Left renal cortex interstitium (tissue), 4 donors: ENCODE measurements at places on chromosomes 4 and X. TPM values are rescaled to one million over a fixed set of nuclear protein-coding genes. Genes with fewer than 3 reads are reported as not detected.

GRCh38 chr4:47525154-47525819, 40.2 kb downstream of the ATP10D start:
- no peak for DNase-seq

DNA sequence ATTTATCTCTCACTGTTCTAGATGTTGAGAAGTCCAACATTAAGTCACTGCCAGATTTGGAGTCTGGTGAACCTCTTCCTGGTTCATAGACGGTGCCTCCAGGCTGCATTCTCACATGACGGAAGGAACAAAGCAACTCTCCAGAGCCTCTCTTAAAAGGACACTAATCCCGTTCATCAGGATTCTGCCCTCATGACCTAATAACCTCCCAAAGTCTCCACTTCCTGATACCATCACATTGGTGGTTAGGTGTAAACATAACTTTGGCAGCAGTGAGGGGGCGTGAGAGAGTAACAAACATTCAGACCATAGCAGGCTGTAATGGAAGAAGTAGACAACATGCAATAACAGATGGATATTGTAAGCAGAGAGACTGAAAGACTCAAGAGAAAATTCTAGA, 388.6 kb downstream of the PDHA2 start:
- no peak for DNase-seq

DNA sequence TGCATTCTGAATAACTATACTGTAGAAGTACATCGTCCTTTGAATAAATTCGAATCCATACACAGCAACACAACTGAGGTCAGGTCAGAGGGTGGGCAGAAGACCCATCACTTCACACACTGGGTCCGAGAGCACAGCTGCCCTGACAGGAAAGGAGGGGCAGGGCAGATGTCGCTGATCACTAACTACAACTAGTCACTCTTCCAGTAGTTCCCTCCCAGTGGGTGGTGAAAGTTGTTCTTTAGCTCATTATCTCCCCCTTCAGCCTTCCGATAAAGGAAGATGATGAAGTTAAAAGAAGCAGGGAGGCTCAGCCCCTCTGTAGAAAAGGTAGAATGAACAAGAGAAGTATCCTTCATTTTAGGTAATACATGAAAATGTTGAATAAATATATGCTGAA, 278.9 kb downstream of the INPP4B start:
- no peak for DNase-seq

DNA sequence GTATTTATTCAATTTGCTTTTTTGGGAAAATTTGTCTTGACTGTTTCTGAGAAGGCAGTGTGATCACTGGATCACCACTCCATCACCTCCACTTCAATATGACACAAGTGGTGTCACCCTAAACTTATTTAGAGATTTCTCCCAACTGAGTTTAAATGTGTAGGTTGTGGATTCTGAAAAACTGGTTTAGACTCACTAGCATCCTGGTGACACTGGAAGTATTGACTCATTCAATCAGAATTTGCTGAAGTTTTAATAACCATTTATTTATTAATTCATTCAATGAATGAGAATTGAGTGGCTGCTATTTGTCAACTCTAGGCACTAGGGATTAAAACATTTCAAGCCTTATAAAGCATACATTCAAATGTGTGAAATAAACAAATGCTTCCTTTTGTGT, 819.1 kb upstream of the EPHA5 start:
- no peak for DNase-seq

DNA sequence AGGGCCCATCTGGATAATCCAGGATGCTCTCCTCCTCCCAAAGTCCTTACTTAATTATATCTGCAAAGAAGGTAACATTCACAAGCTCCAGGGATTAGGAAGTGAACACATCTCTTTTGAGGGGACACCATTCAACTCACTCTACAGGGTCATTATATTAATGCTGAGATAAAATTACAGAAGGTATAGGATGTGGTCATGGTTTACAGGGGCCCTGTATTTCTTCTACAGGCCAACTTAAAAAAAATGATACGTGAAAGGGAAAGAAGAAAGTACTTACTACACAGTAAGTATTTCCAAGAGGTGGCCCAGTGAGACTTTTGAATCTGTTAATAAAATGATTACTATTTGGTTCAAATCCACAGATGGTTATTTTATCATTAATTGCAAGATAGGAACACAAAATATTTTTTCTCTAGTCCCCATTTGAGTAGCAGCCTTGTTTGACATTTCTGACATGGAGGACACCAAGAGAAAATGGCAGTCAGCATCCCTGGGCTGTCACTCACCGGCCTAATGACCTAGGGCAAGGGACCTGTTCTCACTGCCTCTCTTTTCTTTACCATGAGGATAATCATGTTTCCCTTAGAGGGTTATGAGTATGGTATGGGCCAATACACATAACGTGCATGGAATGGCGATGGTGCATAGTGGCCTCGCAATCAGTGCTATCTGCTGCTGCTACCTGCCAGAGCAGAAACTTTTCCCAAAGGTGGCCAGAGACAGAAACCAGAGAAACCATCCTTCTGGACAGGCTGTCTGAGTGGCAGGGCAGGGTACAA, 140.5 kb downstream of the PTTG2 start:
- no peak for DNase-seq

Gene EREG
- 0.07 TPM for polyA plus RNA-seq

- no peak for DNase-seq
Measured at GRCh38 chr4:169103966-169104412, 93.9 kb upstream of the CBR4 start.

DNA sequence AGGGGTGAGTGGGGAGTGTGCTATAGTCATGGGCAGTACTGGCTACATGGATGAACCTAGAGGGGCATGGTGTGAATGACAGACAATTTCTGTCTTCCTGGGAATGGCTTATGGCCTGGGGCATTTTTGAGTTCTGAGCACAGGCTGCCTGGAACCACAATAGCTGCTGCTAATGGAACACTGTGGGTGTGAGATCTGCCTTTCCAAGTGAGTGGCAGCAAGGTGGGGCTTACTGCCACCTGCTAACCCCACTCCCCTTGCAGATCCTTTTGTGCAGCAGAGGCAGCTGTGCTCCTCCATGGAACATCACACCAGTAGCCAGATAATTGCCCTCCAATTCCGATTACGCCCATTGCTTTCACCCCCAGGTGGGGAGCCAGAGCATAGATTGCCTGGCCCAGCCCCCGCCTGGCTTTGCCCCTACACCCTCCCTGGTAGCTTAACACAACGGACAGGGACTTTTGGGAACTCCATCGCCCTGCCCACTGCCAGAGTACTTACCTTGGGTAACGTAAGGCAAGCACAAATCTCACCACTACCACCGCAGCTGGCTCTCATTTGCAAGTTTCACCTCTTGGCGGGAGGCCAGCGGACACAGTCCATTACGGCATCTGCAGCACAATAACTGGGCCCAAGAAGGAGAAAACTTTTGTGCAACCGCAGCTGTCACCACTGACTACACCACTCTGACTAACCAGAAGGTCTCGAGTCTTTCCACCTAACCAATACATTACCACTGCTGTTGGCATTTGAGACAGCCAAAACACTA, 421.2 kb upstream of the NWD2 start:
- DNase-seq: no peak

DNA sequence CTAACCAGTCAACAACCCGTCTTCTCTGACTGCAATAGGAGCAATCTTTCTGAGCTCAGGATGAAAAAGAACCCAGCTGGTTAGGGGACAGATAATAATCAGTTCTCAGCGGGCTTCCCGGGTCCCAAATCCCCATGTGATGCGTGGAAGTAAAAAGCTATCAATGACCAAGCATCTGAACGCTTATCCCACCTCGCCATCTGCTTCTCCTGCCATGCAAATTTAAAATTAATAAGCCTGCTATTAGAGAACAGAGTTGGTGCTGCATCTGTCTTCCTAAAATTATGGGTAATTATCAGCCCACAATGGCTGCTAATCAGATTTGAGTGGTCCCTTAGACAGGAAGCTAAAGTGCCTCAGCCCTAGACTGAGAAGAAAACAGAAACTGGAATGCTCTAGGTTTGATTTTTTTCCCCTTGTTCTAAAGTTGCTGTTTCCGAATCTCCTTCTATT, 37.5 kb downstream of the AFAP1 start:
- DNase-seq: no peak

GRCh38 chrX:12013211-12013618, 125.1 kb upstream of the FRMPD4 start:
- no peak for DNase-seq

DNA sequence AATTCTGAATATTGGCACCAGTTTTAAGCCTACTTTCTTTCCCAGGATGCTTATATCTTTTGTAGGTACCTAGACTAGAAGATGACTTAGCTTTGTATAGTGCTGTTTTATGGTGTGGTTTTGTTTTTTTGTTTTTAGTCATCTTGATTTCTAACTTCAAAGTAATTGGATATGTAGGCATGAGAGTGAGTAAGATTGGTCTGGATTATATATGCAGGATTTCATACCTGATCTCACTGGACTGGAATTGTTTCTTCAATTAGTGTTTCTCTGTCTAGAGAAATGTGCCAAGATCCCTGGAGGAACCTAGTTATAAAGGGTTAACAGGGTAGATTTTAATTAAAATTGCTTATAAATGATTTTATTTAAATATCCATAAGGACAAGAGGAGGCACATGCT, 23.1 kb downstream of the NAP1L5 start:
- DNase-seq: no peak

- no peak for DNase-seq
Measured at GRCh38 chrX:12239356-12240082, 101.2 kb downstream of the FRMPD4 start.

- no peak for DNase-seq
Measured at GRCh38 chrX:51641421-51642021, 22.8 kb upstream of the CENPVL3 start.
